ENCODE measurements at places on chromosomes 4 and X.

- DNase-seq, result no peak
Measured at GRCh38 chr4:38241541-38241940, 281.3 kb downstream of the PTTG2 start.

GRCh38 chrX:155334486-155335336 lies at the start of gene CLIC2:
Gene CLIC2, minus strand, starts transcription at chrX:155334614. Its CDS starts 187 bp downstream, at chrX:155334427.
- DNase-seq, result peak; percentile 83

DNA sequence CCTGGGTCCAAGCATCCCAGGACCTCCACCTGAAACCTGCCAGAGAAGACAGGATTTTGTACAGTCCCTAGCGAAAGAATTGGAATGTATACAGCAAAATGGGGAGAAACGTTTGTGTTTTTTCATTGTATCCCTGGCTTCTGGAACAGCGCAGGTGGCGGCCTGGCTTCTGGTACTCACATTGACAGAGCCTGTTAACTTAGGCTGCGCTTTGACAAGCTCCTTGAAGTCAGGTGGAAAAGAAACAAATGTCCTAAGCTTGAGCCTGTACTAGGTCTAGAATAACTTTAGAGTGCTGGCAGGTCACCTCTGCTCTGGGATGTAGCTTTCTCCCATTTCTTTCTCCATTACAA lies 343.7 kb upstream of the KLF3 start:
- DNase-seq, result no peak

GRCh38 chr4:14254926-14255325 lies 627.4 kb upstream of the BOD1L1 start:
- DNase-seq, result no peak

DNA sequence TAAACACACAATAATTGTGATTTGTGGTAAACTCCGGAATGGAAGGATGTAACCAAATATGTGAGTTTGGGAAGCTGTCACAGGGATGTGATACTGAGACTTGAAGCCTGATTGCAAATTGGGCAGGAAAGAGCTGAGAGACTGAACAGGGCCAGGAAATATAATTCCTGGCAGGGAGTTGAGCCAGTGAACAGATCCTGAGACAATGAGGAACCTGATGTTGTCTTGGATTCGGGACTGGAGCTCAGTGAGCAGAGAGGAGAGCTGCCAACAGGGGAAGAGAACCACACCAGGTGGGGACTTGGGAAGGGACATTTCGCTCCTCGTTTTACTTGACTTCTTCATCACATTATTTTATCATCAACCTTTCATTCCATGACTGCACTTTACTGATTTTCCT lies 386.0 kb downstream of the TLL1 start:
- no peak for DNase-seq

DNA sequence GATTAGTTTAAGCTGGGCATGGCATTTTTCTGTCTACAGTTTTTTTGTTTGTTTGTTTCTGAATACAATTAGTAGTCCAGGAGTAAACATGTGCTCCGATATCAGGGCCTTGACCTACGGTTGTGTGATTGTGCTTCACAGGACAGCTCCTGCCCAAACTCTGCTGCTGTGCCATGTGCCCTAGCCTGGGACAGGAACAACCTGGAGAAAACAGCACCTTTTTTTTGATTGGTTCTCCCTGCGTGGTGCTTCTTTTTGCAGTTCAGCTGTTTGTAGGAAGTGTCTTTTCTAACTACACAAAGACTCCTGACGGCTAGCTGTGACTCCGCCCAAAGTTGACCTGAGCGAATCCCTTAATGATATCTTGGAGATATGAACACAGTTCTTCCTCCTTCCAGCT lies 158.8 kb downstream of the ATP10D start:
- DNase-seq, result no peak

DNA sequence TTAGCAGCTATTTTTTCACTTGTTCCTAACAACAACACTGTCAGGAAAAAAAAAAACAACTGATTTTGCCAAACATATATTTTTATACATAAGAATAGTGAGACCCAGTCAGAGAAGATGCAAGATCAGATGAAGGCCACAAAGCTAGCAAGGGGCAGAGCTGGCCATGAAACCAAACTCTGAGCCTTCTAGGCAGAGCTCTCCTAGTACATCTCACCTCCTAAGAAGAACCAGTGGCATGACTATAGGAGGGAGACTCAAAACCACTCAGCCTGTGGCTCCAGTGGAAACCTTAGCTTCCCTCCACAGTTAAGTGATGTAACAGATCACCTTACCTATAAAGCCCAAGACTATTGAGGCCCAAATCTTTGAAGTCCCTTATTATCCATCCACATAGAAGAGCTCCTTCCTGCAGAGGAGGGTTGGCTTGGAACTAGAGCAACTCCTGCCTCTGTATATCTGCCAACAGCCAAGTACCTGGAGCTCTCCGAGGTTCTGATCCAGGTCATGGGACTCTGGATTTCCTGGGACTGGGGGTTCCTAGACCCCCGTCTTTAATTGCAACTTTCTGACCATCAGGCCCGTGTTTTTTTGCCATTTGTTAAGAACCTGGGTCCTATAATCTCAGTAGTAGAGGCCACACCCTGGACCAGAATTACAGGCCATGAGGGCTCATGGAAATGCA lies 136.5 kb downstream of the SH3KBP1 start:
- no peak for DNase-seq

GRCh38 chr4:153465615-153466080 lies 512 bp upstream of the TMEM131L start:
- peak; percentile 26 for DNase-seq

DNA sequence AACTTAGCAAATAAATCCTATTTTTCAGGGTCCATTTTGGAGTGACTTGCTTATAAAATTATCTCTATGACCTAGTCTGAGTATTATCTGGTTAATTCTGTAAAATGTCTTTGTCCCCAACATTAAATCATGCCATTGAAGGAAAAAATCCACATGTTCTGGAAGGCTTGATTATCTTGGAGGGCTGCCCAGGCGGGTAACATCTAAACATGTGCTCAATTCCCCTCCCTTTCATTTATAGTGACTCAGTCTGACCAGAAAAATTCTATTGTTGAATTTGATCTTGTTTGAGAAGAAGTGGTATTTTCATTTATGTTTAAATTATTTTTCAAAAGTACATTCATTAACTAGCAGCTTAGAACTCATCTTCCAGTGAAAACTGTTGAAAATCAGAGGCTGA lies 55.4 kb upstream of the SLC10A7 start:
- no peak for DNase-seq

DNA sequence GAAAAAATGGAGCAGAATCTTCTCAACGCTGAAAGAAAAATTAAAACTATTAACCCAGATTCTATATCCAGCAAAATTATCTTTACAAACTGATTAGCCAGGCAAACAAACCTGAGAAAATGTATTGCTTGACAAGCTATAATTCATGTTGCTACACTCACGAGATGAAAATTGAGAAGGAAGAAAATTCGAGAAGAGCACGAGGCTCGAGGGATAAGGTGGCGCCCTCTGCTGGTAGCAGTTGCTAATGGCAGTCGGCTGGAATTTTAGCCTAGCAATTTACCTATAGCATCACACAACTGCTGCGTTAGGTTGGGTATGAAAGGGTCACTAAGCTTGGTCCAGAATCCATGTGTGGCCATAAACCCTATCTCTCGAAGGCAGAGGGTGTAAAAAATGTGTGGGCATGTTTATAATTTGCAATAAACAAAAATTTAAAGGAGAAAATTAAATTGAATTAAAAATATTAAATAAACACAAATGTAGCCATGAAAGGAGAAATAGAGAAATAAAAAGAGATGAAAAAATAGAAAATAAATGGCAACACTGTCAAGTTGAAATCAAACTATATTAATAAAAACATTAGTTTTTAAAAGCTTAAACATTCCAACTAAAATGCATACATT lies 126.6 kb downstream of the PPP4R3C start:
- peak; percentile 51 for DNase-seq

GRCh38 chrX:137101273-137101990 lies 67.6 kb upstream of the GPR101 start:
- DNase-seq, result no peak

DNA sequence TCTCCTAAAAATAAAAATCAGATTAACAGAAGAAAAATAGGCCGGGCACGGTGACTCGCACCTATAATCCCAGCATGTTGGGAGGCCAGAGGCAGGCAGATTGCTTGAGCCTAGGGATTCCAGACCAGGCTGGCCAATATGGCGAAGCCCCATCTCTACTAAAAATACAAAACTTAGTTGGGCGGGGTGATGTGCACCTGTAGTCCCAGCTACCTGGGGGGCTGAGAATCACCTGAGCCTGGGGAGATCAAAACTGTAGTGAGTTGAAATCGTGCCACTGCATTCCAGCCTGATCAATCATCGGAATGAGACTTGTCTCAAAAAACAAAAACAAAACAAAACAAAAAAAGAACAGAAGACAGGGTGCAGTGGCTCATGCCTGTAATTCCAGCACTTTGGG lies 32.8 kb upstream of the NOCT start:
- DNase-seq, result no peak

Data from suppressor macrophage treated with lipopolysaccharide for 1 hour (primary cell).